NB4 (cell line): ENCODE measurements at places on chromosomes 4 and X.

DNA sequence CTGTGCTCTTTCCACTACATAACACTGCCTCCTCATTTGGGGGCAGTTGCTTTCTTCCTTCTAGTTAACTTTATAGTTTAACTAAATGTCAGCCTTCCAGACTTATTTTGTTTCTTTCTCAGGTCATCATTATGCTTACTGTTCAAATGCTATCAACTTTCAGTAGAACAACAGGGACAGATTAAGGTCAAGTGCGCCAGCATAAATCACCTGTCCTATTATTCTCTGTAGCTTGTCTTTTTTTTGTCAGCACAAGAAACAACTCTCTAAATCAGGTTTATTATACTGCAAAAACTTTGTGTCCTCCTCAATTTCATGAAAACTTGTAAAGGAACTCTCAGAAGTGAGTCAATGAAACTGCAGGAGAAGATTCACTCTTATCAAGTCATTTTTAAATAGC, 19.6 kb downstream of the SPANXA2 start:
- DNase-seq = no peak

GRCh38 chr4:165928601-165929000, 55.6 kb downstream of the TLL1 start:
- DNase-seq = no peak

GRCh38 chrX:141975839-141976238, 72.1 kb downstream of the MAGEC1 start:
- DNase-seq = no peak

DNA sequence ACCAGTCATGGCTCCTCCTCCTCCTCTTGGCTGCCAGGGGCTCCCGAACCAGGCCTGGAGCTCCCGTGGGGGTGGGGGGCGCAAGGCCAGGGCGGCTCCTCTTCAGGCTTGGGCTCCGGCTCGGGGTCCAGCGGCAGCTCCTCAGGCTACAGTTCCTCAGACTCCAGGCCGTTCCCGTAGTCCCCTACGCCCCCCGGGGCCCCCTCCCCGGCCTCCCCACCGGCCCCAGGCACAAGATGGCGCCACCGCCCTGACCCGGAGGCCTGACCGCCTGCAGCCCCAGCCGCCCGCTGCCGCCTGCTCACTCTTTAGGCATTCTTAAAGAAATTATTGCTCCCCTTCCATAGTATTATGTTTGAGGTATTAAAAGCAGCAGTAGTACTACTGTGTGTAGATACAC, 54.5 kb downstream of the TAF1 start:
- DNase-seq = no peak

- no peak for DNase-seq
These were observed 1.1 kb downstream of the ZIC3 start for GRCh38 chrX:137566746-137567679.

DNA sequence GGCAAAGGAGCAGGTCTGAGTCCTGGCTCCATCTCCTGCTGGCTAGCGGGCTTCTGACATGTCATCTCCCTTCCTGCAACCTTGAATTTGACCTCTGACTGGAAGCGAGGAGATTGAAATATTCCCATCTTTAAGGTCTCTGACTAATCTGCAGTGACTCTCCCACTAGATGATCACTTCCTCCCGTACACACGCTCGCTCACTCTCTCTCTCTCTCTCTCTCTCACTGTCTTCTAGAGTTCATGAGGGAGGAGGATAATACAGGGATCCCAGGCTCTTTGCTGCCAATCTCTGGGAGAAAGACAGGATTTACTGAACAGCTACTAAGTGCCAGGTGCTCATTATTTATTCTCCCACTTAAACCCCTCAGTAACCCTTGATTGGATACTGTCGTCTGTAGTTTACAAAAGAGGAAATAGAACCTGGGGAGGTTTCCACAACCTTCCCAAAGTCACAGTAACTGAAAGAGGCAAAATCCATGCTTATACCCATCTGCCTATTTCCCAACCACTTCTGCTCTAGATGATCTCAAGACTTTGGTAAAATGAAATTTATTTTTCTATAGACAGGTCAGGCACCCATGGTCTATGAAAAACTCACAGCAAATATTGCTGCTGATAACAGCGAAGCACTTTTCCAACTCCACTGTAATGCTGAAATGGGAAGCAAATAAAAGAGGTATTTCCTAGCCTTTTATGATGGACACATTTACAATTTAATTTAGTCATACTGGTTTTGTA, 193.5 kb upstream of the C1QTNF7 start:
- DNase-seq = peak; percentile 39

GRCh38 chr4:168979338-168979737, 30.7 kb downstream of the CBR4 start:
- DNase-seq = no peak

DNA sequence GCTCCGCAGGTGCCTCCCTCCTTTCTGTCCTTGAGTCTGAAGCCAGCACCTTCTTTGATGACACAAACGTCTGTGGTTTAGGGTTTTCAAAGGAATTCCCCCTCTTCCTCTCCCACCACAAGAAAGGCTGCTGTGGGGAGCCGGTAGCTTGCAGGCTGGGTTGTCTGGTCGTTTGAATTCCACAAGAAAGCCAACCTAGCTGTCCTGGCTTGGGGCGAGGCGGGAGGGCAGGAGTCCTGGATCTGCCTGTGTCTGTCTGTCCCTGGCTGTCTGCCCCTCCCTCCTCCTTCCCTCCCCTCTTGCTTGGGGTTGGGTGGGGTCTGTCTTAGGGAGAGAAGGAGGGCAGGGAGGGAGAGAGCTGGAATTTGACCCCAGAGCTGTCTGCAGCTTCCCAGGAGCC, 56.3 kb downstream of the SHROOM2 start:
- no peak for DNase-seq

DNA sequence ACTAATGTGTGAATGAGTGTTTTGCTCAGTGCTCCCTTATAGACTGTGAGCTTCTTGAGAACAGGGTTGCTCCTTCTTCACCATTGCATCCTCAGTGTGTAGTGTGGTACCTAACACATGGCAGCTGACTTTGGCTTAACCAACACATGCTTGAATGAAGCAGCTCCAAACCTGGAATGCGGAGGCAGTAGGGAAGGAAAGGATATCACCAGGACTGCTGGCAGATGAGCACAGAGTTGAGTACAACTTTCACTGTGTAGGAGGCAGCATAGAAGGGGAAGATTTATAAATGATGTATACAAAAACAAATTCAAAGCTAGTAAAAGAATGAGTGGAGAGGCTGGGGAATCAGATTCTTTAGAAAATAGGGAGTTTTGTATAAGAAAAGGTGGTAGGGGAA, 174.3 kb downstream of the SLIT2 start:
- DNase-seq = no peak

DNA sequence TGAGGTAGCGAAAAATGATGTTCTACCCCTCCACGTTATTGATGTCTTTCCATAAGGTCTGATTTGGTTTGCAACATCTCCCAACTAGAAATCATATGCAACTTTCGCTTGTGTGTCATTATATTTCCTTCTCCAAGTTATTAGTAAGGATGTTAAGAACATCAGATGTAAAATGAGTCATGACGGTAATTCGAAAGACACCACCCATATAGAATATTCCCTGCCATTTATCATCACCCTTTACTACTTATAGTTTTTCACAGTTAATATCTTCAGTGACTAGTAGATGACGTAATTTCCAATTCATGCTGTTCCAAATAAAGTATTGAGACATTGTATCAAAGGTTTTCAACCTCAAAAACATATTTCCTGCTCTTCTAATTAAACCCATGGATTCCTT, 146.7 kb upstream of the MAP3K15 start:
- no peak for DNase-seq

DNA sequence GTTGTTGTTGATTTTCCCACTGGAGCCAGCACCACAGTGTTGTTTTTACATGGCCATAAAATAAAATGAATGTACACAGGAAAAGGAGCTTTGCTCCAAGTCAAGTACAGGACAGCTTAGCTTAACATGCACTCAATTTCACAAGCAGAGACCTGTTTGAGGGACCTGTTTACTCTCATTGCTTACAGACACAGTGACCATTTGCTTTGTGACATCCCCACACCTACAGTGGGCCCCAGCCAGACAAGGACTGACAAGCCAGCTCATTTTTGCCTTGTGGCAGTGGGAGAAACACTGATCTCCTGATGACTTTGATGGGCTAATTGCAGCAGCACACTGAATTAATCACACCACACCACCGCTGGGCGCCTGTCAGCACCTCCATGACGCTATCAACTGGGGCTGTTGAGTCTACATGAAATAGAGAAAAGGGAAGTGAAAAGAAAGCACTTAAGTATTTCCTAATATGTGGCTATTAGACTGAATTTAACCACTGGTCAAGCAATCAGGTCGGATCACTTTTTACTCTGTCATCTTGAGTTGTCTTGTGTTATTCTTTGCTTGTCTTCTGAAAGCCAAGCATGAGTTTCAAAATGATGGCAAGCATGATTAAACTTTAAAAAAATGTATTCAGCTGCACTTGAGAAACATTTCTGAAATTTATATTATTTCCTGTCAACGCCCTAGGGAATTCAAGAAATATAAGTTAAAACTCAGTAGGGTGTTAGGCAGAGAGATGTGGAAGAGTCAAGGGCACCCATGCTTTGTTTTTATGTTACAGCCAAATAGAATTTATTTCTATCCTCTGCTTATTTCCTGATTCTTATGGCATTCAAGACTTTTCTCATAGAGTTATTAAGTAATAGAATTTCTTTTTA, 557.7 kb downstream of the RAB28 start:
- peak; percentile 9 for DNase-seq

DNA sequence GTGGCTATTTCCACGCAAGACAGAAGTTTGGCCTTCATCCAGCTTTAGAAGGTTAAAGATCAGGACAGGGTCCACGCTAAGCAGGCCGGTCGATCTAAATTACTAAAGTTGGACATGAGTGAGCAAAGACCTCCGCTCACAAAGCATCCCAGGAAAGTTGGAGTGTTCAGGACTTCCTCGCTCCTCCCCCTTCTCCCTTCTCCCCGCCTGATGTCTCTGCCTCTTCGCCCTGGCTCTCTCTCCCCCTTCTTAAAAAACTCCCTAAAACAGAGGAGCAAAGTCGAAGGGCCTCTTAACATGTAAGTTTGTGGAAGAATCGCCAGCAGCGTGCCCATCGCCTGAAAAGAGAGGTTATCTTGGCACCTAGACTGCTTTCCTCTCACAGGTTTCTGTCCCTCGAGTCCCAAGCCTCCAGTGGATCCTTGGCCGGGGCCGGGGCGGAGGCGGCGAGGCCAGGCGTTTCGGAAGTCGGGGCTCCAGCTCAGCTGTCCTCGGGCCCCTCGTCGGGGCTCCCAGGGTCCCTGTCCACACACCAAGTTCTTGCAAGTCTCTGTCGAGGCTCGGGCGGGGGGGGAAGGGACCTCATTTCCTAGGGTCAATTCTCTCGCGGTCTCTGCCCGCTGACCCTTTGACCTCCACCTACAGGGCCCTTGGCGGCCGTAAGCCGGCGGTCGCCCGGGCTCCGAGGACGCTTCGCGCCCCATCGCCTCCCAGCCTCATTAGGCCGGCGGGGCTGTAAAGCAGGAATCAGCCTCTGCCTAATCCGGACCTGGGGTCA, 7.6 kb downstream of the ZIC3 start:
- DNase-seq = no peak

- DNase-seq = no peak
These were observed 229.1 kb downstream of the DCTD start for GRCh38 chr4:182688081-182688480.

- DNase-seq = no peak
These were observed 108.6 kb downstream of the DHX15 start for GRCh38 chr4:24475756-24476155.

DNA sequence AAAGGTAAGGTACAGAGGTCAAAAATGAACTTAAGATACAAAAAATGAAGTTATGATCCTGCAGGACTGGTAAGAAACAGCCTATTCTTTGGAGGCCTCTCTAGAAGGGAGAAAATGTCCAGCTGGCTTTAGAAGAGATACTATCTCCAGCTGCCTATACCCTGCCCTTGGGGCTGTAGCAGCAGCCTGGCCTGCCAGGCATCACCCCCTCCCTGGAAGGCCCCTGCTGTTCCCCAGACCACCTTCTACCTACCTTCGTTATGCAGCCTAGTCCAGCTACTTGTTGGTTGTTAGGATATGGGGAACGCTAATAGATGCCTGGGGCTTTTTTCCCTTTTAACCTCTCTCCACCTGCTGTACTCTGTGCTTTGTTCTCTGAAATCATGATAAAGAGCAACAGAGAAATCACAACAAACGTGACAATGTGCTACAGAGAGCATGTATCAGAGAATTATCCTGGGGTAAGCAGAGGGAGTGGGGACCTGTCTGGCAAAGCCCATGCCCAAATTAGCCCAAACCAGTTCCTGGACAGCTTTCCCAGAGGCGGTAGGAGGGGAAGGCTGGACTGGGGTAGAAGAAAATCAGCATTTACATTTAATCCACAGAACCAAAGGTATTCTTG, 34.5 kb downstream of the FRMD7 start:
- no peak for DNase-seq

DNA sequence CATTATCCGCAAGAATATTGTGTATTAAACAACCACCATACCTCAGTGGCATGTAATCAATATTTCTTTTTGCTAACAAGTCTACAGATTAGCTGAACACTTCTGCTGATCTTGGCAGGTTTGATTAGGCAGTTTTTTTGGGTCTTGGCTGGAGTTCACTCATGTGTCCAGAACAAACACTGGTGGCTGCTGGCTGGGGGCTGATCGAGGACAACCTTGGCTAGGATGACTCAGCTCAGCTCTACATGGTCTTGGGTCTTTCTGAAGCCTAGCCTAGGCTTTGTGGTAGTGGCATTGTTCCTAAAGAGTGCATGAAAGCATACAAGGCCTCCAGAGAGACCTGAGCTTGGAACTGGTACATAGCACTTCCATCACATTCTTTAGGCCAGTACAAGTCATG, 41.1 kb downstream of the PPEF1 start:
- no peak for DNase-seq
